ENCODE measurements at places on chromosomes 5 and 9. TPM values are rescaled to one million over a fixed set of nuclear protein-coding genes. Genes with fewer than 3 reads are reported as not detected.

- H3K4me3 ChIP-seq, result peak overlapping the region; percentile 93
- peak overlapping the region; percentile 81 for H3K27ac ChIP-seq
- peaks cover 27% of the 10 kb centered on the region for H3K36me3 ChIP-seq
- DNase-seq, result no peak
Observed at GRCh38 chr5:31531543-31531887, 378 bp downstream of the DROSHA start.

- no peak overlapping the region for H3K27ac ChIP-seq
- no peak overlapping the region for H3K4me3 ChIP-seq
- DNase-seq, result no peak
- H3K4me1 ChIP-seq, result no peaks in the 10 kb centered on the region
- peaks cover 19% of the 10 kb centered on the region for H3K27me3 ChIP-seq
Observed at GRCh38 chr5:6402939-6403338, 24.6 kb upstream of the MED10 start.

DNA sequence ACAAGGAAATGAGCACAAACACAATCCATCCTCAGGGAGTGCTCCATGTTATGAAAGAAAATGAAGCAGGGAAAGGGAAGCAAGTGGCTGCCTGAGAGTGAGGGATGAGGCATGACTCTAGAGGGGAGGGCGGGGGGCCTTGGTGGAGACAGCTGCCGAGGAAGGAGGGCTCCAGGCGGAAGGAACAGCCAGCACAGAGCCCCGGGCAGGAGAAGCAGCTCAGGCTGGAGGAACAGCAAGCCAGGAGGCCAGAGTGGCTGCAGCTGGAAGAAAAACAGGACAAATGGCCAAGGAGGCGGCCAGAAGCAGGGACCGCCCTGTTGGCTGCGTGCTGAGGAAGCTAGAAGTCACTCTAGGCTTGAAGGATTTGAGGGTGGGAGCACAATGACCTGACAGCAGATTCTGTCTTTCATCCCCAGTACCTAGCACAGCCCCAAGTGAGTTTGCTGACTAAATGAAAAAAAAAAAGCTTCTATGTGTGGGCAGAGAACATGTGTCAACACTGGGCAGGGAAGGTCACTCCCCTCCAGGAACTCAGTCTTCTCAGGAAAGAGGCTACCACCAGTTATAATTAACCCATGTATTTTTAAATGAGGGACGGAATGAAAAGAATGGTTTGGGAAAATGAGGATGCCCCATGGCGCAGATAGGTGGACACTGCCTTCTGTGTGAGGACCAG lies 142.8 kb downstream of the DCP2 start:
- no peaks in the 10 kb centered on the region for H3K4me1 ChIP-seq
- no peak for DNase-seq
- no peaks in the 10 kb centered on the region for H3K36me3 ChIP-seq
- H3K27me3 ChIP-seq, result no peaks in the 10 kb centered on the region

GRCh38 chr9:16333691-16334090 lies 536.8 kb downstream of the BNC2 start:
- H3K27me3 ChIP-seq, result no peaks in the 10 kb centered on the region
- no peaks in the 10 kb centered on the region for H3K36me3 ChIP-seq

GRCh38 chr5:38639377-38640358 lies 83.2 kb upstream of the LIFR start:
- no peaks in the 10 kb centered on the region for H3K36me3 ChIP-seq
- no peak overlapping the region for H3K27ac ChIP-seq
- H3K27me3 ChIP-seq, result peaks cover 11% of the 10 kb centered on the region
- no peaks in the 10 kb centered on the region for H3K4me1 ChIP-seq
- H3K4me3 ChIP-seq, result no peak overlapping the region

GRCh38 chr9:135340143-135340655 lies 139.4 kb upstream of the PPP1R26 start:
- DNase-seq, result no peak
- no peaks in the 10 kb centered on the region for H3K36me3 ChIP-seq
- H3K4me3 ChIP-seq, result no peak overlapping the region
- peaks cover 9% of the 10 kb centered on the region for H3K27me3 ChIP-seq

GRCh38 chr9:79868567-79869189 lies 296.9 kb downstream of the TLE4 start:
- no peak overlapping the region for H3K27ac ChIP-seq
- no peaks in the 10 kb centered on the region for H3K4me1 ChIP-seq
- H3K27me3 ChIP-seq, result no peaks in the 10 kb centered on the region
- no peaks in the 10 kb centered on the region for H3K36me3 ChIP-seq
- no peak overlapping the region for H3K4me3 ChIP-seq
- DNase-seq, result no peak

- no peak for DNase-seq
- peaks cover 7% of the 10 kb centered on the region for H3K27me3 ChIP-seq
- peak overlapping the region; percentile 2 for H3K27ac ChIP-seq
- H3K4me3 ChIP-seq, result no peak overlapping the region
- H3K4me1 ChIP-seq, result peaks cover 5% of the 10 kb centered on the region
- H3K36me3 ChIP-seq, result peaks cover 1% of the 10 kb centered on the region
Observed at GRCh38 chr9:91690540-91691249, 259.3 kb downstream of the ROR2 start.

DNA sequence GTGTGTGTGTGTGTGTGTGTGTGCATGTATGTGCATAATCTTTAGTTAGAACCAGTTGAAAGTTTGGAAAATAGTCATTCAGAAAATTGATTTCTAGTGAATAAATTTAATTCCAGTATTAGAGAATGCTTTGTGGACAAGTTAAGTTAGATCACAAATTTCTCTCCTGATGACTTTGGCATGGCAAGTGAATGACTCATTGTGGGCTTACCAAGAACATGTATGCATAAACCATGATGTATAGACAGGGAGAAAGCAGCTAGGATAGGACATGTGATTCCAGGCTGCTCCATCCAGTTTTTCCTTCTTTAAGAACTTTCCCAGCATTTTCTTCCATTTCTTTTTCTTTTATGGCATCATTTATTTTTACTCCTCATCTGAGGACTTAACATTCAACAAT lies 85.7 kb upstream of the SGCD start:
- no peak for DNase-seq
- no peak overlapping the region for H3K27ac ChIP-seq
- H3K27me3 ChIP-seq, result no peaks in the 10 kb centered on the region
- no peaks in the 10 kb centered on the region for H3K36me3 ChIP-seq
- no peaks in the 10 kb centered on the region for H3K4me1 ChIP-seq

DNA sequence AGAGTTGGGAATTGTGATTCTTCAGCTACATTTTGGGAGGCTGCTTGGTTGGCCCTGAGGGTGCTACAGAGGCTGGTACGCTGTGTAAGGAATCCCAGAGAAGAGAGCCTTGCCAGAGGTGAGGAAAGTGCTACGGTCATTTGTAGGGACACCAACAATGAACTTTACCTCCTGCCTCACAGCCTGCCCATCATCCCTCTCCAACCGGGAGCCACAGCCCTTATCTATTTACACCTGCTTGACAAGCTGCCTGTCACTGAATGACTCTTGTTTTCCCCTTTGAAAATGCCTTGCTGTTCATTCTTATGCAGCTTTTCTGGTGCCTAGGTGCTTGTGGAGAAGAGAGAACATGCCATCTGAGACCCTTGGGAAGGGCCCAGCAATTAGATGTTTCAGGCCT lies 110.8 kb downstream of the PCSK1 start:
- H3K27me3 ChIP-seq, result peaks cover 6% of the 10 kb centered on the region
- H3K4me1 ChIP-seq, result no peaks in the 10 kb centered on the region
- H3K27ac ChIP-seq, result no peak overlapping the region
- H3K4me3 ChIP-seq, result no peak overlapping the region

- H3K4me1 ChIP-seq, result no peaks in the 10 kb centered on the region
- DNase-seq, result no peak
- H3K36me3 ChIP-seq, result no peaks in the 10 kb centered on the region
- H3K27me3 ChIP-seq, result peaks cover 3% of the 10 kb centered on the region
Observed at GRCh38 chr5:98330871-98331270, 442.6 kb upstream of the RGMB start.

GRCh38 chr9:13675638-13676000 lies 396.1 kb upstream of the MPDZ start:
- H3K4me3 ChIP-seq, result no peak overlapping the region
- no peaks in the 10 kb centered on the region for H3K4me1 ChIP-seq
- H3K36me3 ChIP-seq, result no peaks in the 10 kb centered on the region
- no peaks in the 10 kb centered on the region for H3K27me3 ChIP-seq

DNA sequence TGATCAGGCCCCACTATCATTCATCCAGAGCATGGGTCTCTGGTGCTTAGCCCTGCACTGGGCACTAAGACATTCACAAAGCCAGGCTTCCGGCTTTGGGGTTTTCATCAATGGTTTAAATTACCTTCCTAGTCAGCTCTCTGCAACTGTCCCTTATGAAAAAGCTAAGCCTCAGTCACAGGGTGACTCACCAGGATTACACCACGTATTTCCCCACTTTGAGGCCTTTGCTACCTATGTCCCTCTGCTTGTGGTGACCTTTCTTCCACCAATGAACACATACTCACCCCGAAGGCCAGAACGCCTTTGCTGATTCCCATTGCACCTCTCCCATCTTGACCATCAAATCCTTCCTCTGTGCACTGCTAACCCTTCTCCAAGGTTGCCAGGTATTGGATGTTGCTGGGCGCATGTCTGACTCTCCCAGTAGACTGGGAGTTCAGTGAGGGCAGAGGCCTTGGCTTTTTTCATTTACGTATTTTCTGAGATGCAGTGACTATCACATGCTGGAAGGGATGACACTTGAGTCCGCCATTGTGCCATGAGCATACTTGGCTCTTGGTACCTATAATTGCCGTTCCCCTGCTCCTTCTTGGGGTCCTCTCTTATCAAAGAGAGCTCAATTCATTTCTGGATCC lies 58.7 kb upstream of the TNFSF8 start:
- no peak for DNase-seq
- H3K36me3 ChIP-seq, result peaks cover 5% of the 10 kb centered on the region
- peaks cover 39% of the 10 kb centered on the region for H3K4me1 ChIP-seq
- peak overlapping the region; percentile 85 for H3K27ac ChIP-seq
- H3K4me3 ChIP-seq, result peak overlapping the region; percentile 70

DNA sequence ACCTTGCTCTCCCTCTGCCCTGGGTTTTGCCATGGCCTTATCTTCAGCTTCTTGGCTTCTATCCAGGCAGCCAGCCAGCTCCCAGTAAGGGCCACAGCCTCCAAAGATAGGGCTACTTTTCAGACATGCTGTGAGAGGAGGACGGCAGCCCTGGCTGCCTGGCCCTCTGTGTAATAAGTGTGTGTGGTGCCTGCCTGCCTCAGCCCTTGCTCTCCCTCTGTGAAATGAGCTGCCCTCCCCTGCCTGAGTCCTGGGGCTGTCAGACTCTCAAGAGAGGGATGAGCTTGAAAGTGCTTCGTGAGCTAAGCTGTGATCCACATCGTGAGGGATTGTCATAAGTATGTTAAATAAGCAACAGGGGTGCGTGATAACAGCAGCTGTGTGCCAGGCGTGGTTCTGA lies 8.1 kb downstream of the NDST1 start:
- no peak overlapping the region for H3K27ac ChIP-seq
- H3K36me3 ChIP-seq, result no peaks in the 10 kb centered on the region
- no peak overlapping the region for H3K4me3 ChIP-seq
- H3K4me1 ChIP-seq, result peaks cover 5% of the 10 kb centered on the region
- DNase-seq, result no peak

DNA sequence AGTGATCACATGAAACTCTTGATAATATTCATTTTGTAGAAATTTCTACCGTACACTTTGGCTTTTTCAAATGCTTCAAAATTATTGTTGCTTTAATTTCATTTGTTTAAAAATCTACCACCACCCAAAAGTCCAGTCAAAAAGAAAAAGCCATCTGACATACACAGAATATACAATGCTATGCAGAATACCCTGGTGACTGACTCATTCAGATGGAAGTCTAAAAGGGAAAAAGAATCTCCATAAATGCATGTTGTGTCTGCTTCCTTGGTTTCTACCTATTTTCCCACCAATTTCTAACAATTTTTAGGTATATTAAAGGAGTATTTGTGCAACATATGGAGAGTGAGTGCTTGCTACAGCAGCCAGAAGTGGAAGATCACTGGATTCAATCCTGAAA lies 9.3 kb upstream of the RAPGEF6 start:
- H3K4me3 ChIP-seq, result no peak overlapping the region
- no peaks in the 10 kb centered on the region for H3K27me3 ChIP-seq
- no peak overlapping the region for H3K27ac ChIP-seq
- H3K4me1 ChIP-seq, result peaks cover 9% of the 10 kb centered on the region

DNA sequence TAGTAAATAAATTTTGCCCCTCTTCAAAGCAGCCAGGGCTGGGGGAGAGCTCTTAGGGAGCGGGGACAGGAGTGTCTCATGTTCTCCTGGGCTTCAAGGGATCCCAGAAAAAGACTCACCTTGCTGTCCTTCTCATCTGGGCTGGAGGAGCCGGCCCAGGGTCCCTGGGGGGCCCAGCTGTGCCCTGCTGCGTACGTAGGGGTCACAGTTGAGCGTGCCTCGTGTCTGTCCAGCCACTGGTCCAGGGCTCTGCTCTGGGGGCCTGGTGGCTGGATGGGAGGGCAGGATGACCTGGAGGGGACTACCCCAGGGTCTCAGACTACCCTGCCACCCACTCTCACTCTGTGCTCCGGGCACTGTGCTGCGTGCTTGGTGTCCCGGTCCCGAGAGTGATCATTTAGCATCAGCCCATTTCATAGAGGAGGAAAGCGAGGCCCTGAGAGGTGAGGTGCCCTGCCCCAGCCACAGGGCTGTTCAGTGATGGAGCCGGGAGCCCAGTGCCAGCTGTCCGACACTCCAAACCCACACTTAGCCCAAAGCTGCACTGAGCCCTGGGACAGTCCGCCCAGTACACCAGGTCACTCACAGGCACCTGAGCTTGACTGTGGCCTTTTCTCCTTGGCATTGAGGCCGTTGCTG lies 26.2 kb upstream of the TDRD7 start:
- no peak for DNase-seq
- H3K4me1 ChIP-seq, result peaks cover 10% of the 10 kb centered on the region
- H3K27ac ChIP-seq, result no peak overlapping the region
- no peaks in the 10 kb centered on the region for H3K36me3 ChIP-seq
- no peak overlapping the region for H3K4me3 ChIP-seq
- H3K27me3 ChIP-seq, result peaks cover 5% of the 10 kb centered on the region

GRCh38 chr9:37706290-37706689 lies 47.3 kb upstream of the TRMT10B start:
- no peaks in the 10 kb centered on the region for H3K4me1 ChIP-seq
- H3K36me3 ChIP-seq, result no peaks in the 10 kb centered on the region
- H3K27ac ChIP-seq, result no peak overlapping the region

DNA sequence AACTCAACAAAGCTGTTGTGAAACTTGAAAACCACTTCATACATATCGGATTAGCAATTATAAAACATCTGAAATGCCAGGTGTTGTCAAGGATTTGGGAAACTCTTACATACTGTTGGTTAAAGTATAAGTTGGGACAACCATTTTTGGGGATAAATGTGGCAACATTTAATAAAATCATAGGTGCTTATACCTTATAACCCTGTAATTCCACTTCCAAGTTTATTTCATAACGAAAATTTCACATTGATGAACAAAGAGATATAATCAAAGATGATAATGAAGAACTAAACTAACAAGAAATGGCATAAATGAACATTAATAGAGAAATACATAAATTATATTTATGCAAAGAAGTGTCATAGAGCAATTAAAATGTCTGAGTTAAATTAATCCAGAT lies 54.3 kb downstream of the ANKRD55 start:
- H3K4me1 ChIP-seq, result peaks cover 1% of the 10 kb centered on the region
- H3K4me3 ChIP-seq, result no peak overlapping the region
- no peaks in the 10 kb centered on the region for H3K36me3 ChIP-seq
- H3K27me3 ChIP-seq, result peaks cover 8% of the 10 kb centered on the region
- H3K27ac ChIP-seq, result no peak overlapping the region

GRCh38 chr9:21728781-21729180 lies 73.7 kb upstream of the MTAP start:
- H3K27me3 ChIP-seq, result peaks cover 20% of the 10 kb centered on the region
- H3K27ac ChIP-seq, result no peak overlapping the region
- H3K36me3 ChIP-seq, result no peaks in the 10 kb centered on the region
- no peak overlapping the region for H3K4me3 ChIP-seq

The DENND1A gene
- 13.9 TPM for total RNA-seq

The FSD1L gene
- total RNA-seq, result 4.9 TPM

The ANKRD33B gene
- 4.8 TPM for total RNA-seq

The GARIN3 gene
- total RNA-seq, result not detected

The FOXD4L5 gene
- total RNA-seq, result 0.19 TPM

The ARHGEF37 gene
- total RNA-seq, result 0.82 TPM
